ENCODE measurements at places on chromosomes 7 and 10. TPM values are rescaled to one million over a fixed set of nuclear protein-coding genes. Genes with fewer than 3 reads are reported as not detected.

DNA sequence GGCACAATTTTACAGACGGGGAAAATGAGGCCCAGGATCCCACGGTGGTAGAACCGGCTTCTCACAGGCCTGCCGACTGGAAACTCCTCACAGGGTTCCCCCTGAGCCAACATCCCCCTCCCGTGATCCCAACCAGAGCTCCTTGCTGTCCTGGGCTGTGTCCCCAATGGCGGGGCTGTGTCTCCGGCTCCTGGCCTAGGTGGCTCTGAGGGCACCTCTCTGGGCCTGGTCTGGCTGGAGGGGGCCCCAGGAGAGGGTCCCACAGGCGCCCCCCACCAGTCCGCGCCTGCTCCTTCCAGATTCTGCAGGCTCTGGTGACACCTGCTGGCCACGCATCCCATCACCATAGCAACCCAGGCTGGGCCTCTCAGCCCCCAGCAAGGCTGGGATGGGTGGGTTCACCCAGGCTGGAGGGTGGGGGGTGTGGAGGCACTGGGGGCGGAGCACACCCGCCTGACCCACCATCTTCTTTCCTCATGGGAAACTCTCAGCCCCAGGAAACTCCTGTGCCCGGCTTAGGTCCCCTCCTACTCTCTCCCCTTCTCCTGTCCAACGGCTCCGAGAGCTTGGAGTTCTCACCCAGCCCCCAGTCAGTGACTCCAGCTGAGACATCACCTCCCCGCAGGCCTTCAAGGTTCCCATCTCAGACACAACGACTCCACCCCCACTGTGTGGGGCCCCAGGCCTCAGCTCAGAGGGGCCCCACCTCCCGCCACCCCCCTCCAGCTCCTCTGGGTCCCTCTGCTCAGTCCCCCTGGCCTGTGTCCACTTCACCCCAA, 27.1 kb upstream of the TNRC18 start:
- no peaks in the 10 kb centered on the region for H3K27me3 ChIP-seq
- H3K27ac ChIP-seq = no peak overlapping the region
- peak; percentile 58 for DNase-seq

DNA sequence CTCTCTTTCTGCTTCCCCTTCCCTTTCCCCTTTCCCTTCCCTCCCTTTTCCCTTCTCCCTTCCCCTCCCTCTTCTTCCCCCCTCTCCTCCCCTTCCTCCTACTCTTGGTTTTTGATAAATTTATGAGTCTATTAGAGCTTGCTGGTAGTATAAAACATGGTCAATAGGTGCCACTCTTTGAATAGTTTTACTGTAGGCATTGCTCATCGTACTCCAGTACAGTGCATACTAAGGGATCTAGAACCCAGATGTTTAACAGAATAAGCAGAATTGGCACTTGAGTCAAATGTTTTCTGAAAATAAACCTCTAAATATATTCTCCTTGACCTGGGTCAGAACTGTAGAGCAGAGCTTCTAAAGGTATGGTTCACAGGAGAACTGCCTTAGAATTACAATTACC, 126.7 kb downstream of the SORCS3 start:
- H3K27ac ChIP-seq = no peak overlapping the region
- no peak for DNase-seq
- no peak overlapping the region for H3K4me3 ChIP-seq
- no peaks in the 10 kb centered on the region for H3K4me1 ChIP-seq
- no peaks in the 10 kb centered on the region for H3K27me3 ChIP-seq

DNA sequence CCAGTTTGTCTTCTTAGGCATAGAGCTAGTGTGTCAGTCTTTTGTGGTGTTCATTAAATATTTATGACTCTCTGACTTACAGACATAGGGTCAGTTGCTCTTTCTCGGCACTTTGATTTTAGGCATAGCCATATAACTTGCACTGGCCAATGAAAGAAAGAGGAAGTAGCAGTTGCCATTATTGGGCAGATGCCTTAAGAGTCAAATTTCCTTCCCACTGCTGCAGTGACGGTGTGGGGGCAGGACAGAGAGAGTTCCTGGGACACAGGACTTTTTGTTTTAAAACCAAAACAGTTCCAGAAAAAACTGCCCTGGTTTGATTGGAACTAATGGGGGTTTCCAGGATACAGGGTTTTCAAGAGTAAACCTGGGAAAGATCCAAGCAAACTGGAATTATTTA, 60.2 kb upstream of the PHF14 start:
- no peak for DNase-seq
- no peaks in the 10 kb centered on the region for H3K36me3 ChIP-seq
- H3K4me1 ChIP-seq = no peaks in the 10 kb centered on the region

DNA sequence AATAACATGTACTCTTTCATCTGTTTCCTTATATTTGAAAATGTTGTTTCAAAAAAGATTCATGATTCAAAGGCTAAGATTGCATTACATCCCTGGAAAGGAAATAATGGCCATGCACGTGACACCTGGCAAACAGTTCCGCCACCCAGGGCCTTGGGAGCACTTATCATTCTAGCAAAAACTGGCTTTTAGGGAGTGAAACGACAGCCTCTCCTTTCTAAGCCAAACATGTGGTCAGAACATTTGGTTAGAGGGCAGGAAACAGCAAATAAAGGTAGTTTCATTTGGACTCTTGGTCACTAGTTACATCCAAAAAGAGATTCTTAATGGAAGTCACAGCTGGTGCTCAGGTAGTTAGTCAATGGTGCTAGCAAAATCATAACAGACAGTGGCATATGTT, 83.5 kb downstream of the FAS start:
- no peaks in the 10 kb centered on the region for H3K4me1 ChIP-seq
- no peaks in the 10 kb centered on the region for H3K27me3 ChIP-seq
- H3K4me3 ChIP-seq = no peak overlapping the region
- no peak overlapping the region for H3K27ac ChIP-seq

FASTK gene
- total RNA-seq = 149 TPM

IGF2BP3 gene
- total RNA-seq = 1.2 TPM

SNX10 gene
- 4.9 TPM for total RNA-seq
